Upper lobe of left lung (tissue), 6 donors: ENCODE measurements at places on chromosomes 2 and 18. TPM values are rescaled to one million over a fixed set of nuclear protein-coding genes. Genes with fewer than 3 reads are reported as not detected.

Gene DSG3
- total RNA-seq: not detected

DNA sequence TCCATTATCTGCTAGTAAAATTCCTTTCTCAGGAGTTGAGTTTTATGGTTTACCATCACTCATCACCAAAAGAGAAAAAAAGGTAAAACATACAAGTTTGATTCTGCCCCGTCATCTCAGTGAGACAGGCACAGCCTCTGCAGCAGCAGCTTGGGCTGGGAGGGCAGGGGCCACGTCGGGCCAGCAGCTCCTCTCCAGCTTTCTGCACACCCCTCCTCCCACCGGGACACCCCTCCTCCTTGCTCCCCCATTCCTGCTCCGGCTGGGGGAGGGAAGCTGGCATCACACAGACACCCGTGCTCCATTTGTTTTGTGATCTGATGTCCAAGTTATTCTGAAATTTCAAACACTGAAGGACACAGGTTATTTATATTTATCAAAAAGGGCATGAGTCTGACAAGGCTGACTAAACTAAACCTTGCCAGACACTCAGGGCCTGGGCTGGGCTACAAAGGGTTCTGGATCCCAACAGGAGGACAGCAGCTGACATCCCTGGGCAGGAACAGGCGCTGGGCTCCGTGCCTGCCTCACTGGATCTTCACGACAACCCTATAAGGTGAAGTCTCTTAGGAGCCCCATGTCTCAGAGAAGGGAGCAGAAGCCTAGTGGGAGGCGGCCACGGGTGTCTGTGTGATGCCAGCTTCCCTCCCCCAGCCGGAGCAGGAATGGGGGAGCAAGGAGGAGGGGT, 71.4 kb downstream of the HDAC4 start:
- DNase-seq: no peak

GRCh38 chr2:176936410-176936809, 276.2 kb upstream of the HNRNPA3 start:
- DNase-seq: no peak

GRCh38 chr2:43078781-43079755, 147.3 kb downstream of the ZFP36L2 start:
- DNase-seq: no peak

Gene PLA2R1
- 10.2 TPM for total RNA-seq

Gene LBX2
- total RNA-seq: 8.4 TPM

DNA sequence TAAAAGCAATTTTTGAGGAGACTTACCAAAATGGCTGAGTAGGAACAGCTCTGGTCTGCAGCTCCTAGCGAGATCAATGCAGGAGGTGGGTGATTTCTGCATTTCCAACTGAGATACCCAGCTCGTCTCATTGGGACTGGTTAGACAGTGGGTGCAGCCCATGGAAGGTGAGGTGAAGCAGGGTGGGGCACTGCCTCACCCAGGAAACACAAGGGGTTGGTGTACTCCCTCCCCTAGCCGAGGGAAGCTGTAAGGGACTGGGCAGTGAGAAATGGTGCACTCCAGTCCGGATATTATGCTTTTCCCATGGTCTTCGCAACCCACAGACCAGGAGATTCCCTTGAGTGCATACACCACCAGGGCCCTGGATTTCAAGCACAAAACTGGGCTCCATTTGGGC, 419.0 kb downstream of the NUP35 start:
- DNase-seq: no peak

Gene METAP1D
- 0.11 TPM for total RNA-seq

DNA sequence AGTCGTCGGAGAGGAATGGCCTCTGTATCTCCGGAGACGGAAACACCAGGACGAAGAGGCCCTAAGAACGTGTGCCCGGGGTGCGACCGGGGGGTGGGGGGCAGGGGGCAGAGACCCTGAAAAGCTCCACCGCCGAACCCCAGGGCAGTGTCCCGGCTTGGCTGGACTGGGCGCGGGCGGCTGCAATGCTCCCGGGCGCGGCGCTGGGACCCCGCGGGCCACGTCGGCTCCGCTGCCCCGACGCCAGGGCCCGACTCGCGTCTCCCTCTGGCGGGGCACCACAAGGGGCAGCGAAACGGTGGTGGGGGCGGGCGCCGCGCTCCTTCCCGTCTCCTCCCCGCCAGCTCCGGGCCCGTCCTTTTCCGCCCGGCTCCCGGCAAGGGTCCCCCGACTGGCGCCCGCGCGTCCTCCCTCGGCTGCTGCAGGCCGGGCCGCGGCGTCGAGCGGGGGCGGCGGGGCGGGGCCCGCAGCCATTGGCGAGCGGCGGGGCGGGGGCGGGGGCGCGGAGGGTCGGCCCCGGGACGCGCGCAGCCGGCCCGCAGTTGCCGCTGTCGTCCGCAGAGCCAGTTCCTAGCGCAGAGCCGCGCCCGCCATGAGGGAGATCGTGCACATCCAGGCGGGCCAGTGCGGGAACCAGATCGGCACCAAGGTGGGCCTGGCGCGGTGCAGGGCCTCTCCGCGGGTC, at the start of gene TUBB6:
Gene TUBB6 (plus strand): TSS at position 541 of the 685 bp plus-strand sequence. CDS start 52 bp downstream, at position 593.
- DNase-seq: peak; percentile 40

DNA sequence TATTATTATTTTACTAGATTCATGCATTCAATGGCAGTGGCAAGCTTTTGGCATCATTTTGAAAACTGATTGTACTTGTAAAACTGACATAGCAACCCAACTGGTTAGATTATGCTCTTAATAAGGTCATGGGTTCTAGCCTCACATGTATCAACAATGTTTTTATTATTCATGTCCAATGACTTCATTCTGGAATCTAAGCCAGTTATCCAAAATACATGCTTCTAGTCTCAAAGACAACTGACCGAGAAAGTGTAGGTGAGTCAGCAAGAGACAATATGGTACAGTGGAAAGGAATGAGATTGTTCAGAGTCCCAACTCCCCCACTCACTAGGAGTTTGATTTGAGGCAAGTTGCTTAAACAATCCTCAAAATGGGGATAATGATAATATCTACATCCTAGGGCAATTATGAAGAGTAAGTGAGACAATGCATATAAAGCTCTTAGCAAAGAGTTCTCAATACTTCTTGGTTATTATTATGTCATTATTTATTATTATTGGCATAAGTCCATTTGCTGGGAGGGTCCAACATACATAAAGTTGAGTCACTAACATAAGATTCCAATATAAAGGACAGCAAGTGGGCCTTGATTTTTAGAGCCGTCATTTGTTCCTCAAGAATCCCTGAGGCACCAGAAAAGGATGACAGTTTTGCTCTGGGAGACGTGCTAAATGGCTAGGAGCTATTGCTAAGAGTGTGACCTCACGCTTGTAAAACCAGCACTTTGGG, 99.4 kb downstream of the NEB start:
- no peak for DNase-seq

Gene CIDEA
- total RNA-seq: not detected

GRCh38 chr18:21786526-21786925, 45.9 kb downstream of the MIB1 start:
- no peak for DNase-seq

Gene RETREG2
- 51.3 TPM for total RNA-seq

GRCh38 chr2:18600255-18600613, 10.9 kb upstream of the NT5C1B start:
- no peak for DNase-seq

GRCh38 chr2:65605058-65605742, 172.8 kb upstream of the SPRED2 start:
- no peak for DNase-seq

DNA sequence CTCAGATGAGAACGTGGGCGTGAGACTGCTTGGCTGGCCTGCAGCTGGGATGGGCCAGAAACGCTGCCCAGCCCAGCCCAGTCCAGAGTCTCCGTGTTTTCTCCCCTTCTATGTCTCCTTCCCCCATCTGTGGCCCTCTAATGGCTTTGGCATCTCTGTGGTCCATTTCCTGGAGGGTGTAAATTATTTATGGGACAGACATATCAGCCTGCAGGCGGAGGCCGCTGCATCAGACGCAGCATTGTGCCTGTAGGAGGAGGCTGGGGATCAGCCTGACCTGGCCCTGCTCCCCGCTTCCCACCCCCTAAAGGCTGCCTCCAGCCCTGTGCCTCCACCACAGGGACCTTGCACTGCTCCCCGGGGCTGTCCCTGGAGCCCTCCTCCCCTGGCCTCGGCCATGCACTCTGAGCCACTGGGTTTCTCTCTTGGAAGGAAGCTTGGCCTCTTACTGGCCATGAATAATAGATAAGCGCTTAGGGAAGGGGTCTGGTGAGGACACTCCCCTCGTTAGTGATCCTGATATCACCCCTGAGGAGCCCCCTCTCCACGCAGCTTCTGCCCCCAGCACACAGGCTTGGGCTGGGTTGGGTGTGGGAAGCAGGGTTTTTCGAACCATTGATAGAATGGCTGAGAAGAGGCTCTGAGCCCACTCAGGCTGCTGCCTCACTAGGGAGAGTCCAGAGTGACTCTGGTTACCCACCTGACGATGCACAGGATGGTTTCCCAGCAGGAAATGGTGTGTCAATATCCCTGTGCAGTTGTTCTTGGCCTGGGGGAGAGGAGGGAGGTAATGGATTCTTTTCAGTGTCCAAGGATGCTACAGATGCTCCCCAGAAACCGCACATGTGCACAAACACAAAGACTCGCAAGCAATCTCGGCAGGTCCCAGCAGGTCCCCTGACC, 185.5 kb downstream of the MYCN start:
- DNase-seq: peak; percentile 34

GRCh38 chr18:64807560-64807959, 658.7 kb upstream of the LINC00305 start:
- DNase-seq: no peak

DNA sequence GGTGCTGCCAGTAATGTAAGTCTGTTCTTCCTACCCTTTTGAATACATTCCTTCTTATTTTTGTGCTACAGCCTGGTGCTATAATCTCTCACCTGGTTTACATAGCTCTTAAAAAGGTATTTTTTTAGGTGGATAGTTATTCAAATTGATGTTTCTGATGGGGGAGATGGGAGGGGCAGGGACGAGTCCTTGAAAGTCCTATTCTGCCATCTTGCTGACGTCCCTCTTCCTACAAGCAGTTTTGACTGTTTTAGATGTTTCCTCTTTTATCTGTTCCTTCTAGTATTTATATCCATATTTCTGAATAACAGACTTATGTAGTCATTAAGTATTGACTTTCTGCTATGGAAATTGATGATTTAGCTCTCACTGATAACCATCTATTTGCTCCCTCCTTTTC, 256.4 kb downstream of the KIAA1328 start:
- no peak for DNase-seq

GRCh38 chr2:132782176-132782783, 112.3 kb upstream of the LYPD1 start:
- DNase-seq: no peak

DNA sequence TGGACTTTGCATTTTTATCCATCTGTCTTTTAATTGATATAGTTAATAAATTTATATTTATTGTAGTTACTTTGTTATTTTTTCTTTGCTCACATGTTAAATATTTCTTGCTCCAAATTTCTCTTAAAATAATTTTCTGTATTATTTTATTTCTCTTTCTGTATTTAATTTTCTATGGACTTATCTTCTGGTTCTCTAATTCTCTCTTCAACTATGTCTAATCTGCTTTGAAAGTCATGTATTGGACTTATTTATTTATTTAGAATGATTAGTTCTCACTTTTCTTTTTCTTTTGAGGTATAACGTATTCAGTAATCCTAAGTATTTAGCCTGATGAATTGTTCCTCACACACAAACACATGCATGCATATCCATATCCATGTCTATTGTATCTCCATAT, 53.1 kb downstream of the ASB1 start:
- no peak for DNase-seq

DNA sequence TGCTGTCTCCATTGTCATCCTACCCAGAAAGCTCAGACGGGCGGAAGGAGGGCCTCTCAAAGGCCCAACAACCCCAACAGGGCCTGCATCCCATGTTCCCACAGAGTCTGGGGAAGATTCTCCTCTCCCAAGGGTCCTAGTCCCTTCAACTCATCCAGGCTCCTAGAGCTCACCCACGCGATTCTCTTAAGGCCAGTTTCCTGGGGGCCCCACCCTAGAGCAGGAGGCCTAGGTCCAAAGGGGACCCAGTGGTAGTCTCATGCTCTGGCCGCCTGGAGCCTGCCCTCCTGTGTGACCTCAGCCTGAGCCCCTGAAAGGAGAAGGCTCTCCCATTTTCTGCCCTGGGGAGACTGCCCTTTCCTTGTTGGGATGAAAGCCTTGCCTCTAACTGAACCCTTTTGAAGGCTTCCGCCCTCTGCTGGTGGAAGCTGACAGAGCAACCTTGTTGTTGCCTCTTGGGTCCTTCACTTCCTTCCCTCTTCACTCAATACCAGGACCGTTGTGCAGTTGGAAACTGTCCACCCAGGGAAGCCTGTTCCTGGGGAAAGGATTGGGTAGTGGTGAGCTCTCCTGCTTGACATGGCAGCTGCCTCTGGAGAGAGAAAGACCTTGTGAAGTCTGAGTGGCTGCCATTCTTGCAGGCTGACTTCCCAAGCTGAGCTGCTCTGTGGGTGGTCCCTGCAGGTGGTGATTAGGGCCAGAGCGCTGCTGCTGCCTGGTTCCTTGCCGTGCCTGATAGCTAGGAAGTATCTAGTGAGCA, 86.0 kb upstream of the ALPP start:
- DNase-seq: no peak

Gene MEMO1
- 13.4 TPM for total RNA-seq

Gene TLX2
- total RNA-seq: not detected

Gene CDH7
- 0.13 TPM for total RNA-seq

GRCh38 chr2:10482913-10483312, 34.8 kb upstream of the ODC1 start:
- DNase-seq: no peak

- no peak for DNase-seq
These were observed 334.0 kb downstream of the SOCS6 start for GRCh38 chr18:70622622-70623419.

Gene GALNT3
- 52.3 TPM for total RNA-seq

Gene RGPD3
- 0.17 TPM for total RNA-seq

DNA sequence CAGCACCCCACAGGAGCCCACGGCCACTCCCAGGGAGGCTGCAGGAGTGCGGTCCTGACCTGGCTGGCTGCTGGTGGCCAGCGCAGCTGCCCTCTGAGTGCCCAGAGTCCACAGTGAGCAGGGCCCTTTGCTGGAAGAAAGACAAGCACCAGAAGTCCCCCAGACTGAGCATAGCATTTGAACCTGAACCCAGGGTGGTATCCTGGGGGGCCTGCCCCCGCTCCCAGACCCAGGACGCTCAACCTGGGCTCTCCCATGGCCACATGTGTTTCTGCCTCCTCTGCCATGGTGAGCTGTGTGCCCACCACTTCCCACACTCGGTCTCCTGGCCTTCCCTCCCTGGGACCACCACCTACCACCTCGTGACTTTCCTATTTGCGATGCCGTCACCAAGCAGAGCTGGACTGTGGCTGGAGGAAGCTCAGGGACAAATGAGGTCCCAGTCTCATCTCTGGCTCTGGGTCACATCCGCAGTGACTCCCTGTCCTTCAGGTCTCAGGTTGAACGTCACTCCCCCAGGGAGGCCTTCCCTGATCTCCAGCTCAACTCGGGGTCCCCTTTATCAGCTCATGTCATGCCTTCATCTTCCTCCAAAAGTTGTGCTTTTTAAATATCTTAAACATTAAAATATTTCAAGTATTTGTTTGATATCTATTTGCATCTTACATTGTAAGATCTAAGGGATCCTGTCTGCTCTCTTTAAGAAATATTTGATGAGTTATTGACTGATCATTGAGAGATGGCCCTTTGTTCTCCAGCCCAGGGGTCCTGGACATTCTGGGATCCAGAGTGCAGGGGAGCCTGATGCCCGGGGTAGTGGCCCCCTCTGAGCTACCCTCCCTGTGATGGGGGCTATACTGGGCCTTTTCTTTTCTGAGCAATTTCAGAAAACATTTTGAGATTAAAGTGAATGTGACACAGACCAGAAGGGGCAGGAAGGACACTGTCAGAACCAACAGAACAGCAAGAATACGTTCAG, 16.4 kb upstream of the GPR55 start:
- peak; percentile 66 for DNase-seq
